Stimulated activated CD8-positive, alpha-beta memory T cell treated with anti-CD3 and anti-CD28 coated beads, Interleukin-7, amount 100 ng/mL, for 4 hours (primary cell): ENCODE measurements at places on chromosomes 4 and X.

- DNase-seq = no peak
Measured at GRCh38 chr4:123412700-123413512, 16.3 kb downstream of the SPRY1 start.

GRCh38 chrX:20383477-20383876 is 116.8 kb upstream of the RPS6KA3 start:
- no peak for DNase-seq

- no peak for DNase-seq
Measured at GRCh38 chr4:82599336-82599735, 37.5 kb upstream of the TMEM150C start.

DNA sequence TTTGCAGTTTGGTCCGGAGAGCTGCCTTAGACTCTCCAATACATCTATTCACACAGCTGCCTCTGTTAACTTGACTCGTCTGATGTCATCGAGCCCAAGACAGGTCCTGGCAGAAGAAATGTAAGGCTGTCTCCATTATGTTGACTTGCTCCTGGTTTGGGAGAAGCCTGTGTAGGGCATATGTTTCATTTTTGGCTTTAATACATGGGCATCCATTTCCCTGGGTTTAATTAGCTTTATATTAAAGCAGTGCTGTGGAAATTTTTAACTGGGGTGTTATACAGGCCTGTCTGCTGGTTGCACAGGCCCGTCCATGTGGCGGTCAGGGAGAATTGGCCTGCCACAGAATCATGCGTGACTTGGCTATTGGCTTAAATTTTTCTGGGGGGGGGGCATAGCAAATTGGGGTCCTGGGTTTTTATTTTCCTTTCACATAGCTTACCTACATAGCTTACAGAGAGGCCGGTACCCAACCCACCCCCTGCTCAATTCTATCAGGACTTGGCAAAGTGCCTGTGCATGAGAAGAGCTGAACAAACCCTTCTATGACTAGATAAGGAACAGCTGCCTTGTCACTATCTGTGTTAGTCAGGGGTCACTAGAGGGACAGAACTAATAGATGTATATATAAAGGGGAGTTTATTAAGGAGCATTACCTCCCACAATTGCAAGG is 123.5 kb upstream of the WDR1 start:
- DNase-seq = no peak

DNA sequence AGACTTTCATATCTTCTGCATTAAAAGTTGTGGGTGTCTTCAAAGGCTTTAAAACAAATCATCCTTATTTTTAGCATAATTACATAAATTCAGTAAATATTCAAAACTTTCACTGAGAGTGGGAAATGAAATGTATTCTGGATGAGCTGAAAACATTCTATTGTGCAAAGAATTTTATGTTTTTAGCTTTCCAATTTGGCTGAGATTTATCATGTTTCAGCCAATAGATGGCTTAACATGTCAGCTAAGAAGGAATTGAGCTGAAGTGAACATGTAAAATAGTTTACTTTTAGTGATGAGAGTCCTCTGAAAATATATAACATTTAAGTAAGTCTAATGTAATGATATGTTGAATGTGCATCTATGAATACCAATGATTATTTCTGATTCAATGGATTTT is 213.5 kb upstream of the GIMD1 start:
- no peak for DNase-seq

GRCh38 chr4:89353514-89353913 is 45.9 kb upstream of the GPRIN3 start:
- DNase-seq = no peak

DNA sequence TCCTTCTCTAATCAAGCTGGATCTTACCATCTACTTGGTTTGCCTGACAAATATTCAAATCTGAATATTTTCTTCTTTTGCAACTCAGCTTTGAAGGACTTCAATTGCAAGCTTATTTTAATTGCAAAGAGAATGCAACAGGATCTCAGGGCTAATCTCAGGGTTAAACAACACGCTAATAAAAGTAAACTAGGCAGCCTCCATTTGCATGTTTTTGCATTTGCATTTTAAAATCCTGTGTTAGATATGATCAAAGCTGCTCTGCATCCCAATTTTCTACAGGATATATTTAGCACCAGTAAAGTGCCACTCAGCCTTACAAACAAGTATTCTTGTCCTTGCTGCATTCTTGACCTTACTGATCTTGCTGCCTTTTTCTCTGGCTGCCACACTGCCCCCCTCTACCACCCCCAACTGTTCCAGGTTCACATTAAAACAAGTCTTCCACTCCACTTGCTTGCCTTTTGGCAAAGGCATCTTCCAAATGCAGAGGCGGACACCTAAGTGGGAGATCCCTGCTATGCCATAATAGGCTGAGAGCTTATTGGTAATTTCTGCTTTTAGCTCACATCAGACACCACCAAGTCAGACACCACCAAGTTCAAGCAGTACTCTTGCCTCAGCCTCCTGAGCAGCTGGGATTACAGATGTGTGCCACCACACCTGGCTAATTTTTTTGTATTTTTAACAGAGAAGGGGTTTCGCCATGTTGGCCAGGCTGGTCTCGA is 48.1 kb downstream of the GPRIN3 start:
- DNase-seq = no peak

- DNase-seq = no peak
Measured at GRCh38 chr4:129218897-129219296, 122.9 kb downstream of the C4orf33 start.

- DNase-seq = no peak
Measured at GRCh38 chr4:11424000-11424399, 4.7 kb downstream of the HS3ST1 start.

- peak; percentile 30 for DNase-seq
Measured at GRCh38 chr4:153142700-153143438, 61.4 kb upstream of the TRIM2 start.

GRCh38 chr4:113446019-113446418 is 315.5 kb downstream of the CAMK2D start:
- peak; percentile 18 for DNase-seq

DNA sequence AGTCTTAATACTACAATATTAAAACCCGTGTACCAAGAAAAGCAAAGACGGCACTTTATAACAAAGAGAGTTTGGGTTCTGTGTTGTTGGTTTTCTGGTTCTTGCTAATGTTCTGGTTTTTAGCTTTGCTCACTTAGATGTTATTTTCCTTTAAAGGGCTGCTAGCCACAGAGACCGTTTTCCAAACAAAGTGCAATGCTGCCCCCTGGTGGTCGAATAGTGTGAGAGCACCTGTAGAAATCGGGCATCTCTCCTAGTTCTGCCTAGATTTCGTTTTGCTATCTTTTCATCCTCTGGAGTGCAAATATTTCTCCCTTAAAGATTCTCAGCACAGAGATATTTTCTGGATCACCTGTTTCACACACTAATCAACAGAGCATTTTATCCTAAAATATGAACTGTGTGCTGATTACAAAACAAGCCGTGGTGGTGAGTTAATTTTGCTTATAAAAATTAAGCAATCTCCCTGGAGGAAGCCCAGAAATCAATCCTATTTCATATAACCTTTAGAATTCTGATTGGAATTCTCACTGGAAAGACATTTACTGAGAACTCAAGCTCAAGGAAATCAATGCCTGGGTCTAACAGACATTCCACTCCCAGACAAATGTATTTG is 334.5 kb upstream of the NOCT start:
- DNase-seq = peak; percentile 5

- DNase-seq = no peak
Measured at GRCh38 chrX:63750811-63751210, 34.2 kb downstream of the ARHGEF9 start.

- DNase-seq = no peak
Measured at GRCh38 chr4:128444544-128445302, 157.1 kb upstream of the PGRMC2 start.

GRCh38 chr4:83731609-83732008 is 195.7 kb downstream of the GPAT3 start:
- DNase-seq = no peak

DNA sequence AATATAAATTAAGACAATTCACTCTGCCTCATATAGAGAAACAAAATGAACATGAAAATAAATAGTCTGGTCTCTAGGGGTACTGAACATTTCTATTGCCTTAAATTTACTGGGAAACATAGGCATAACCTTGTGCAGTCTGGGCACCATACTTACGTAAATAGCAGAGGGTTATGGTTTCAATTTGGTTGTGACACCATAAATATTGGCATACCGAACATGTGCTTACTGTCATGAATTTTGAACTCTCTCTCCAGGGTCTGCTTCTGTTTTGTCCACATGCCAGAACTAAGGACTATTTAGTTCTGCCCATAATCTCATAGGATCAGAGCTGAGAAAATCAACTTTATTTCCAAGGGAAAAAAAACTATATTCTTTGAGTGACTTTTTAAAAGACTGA is 17.6 kb downstream of the PDGFC start:
- DNase-seq = no peak

DNA sequence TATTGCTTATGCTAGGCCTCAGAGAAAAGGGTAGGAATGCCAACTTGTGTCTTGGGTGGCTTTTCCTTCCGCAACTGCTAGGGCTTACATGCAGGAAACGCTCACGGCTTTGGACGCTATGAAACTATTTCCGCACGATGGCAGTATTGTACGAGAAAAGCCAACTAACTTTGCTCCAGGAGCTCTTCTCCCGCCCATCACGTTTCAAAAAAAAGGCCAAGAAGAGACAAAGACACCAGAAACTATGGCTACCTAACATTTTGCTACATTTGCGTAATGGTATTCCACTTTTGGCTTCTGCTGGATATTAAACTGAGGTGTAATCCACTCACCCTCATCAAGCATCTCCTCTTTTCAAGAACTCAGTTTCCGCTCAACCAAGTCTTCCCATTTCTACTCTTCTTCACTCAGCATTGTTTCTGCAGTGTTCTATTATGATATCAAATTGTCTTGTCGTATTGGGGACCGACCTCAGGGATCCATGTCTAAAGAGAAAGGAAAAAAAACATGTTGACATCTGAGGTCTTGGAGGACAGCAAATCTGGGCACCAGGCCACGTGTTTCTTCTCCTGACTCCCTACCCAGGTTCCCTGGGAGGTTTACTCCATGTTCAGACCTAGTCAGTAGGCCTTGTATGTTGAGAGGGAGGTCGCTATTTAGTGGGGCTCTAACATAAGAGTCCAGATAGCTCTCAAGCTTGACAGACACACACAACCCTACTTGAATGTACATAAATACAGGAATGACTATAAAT is 239.4 kb upstream of the STK26 start:
- DNase-seq = no peak

- no peak for DNase-seq
Measured at GRCh38 chr4:36054694-36055422, 189.5 kb downstream of the ARAP2 start.

DNA sequence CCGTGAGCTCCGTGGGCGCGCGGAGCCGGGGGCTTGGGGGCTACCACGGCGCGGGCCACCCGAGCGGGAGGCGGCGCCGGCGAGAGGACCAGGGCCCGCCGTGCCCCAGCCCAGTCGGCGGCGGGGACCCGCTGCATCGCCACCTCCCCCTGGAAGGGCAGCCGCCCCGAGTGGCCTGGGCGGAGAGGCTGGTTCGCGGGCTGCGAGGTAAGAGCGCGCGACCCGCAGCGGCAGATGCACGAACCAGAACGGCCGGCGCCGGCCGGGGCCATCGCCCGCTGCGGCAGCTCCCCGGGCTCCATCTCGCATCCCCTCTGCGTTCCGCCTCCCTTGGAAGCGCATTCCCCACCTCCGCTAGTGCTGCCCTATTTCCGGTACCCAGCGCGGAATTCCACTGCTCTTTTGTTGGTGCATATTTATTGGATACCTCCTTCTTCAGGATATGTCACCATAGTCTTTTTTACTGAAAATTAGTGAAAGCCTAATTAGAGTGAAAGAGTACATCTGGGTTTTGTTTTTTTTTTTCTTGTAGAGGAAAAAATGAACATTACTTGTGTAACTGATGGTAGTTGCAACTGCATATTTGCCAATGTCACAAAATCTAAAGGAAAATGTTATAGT is 797 bp downstream of the PKD2 start:
- DNase-seq = peak; percentile 2
